DMS53 (cell line): ENCODE measurements at places on chromosomes 7 and 10.

GRCh38 chr7:144255471-144255897 is 9.1 kb downstream of the OR2A7 start:
- DNase-seq, result no peak

GRCh38 chr7:68125168-68125567 is 1128.5 kb downstream of the TYW1 start:
- DNase-seq, result no peak

- DNase-seq, result no peak
These were observed 41.6 kb downstream of the HK1 start for GRCh38 chr10:69319841-69320316.

GRCh38 chr7:2978408-2978807 is 65.3 kb downstream of the CARD11 start:
- no peak for DNase-seq

DNA sequence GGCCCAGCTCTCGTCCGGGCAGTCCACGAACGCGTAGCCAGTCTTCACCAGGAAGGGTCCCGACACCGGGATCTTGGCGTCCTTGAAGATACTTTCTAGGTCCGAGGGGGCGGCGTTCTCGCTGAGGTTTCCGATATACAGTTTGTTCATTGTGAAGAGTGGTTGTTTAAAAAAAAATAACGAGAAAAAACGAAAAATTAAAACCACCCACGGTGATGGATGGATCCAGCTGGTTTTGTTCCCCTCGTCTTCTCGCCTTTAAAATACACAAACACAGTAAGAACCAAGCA is 385 bp downstream of the IGF2BP3 start:
- no peak for DNase-seq

- DNase-seq, result no peak
These were observed 5.5 kb upstream of the STN1 start for GRCh38 chr10:103923502-103923901.

DNA sequence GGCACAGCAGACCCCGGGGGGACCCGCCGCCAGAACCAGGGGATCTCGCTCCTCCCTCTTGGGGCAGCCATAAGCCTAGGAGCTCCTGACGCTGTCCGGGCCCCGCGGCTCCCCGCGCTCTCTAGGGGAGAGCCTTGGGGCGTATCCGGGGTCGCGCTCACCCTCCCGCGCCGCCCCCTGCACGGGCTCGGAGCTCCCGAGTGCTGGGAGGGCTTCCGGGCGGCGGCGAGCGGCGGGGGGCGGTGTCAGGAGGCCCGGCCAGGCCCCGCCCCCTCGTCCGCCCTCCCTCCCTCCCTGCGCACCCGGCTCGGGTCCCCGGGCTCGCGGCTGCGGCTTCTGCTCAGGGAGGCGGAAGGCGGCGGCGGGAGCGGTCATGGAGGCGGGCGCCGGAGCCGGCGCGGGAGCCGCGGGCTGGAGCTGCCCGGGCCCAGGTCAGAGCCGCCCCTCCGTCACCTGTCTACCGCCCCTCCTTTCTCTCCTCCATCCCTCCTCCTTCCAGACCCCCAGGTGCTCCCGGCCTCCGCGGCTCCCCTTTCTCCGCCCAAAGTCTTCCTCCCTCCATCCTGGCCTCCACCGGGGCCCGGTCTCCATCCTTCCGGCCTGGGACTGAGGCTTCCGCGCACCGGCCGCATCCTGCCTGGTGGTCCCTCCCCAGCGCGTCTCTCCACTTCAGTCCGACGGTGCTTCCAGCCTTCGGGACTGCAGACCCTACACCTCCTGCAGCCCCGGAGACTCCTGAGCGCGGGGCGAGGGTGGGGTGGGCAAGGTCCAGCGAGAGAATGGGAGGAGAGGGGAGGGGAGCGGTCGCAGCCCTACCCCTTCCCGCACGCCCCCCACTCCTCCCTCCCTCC is at the start of gene CCDC136:
CCDC136 (plus strand) TSS at position 848 of the 851 bp plus-strand sequence. CDS start 444 bp downstream, outside the sequence.
- DNase-seq, result peak; percentile 90

DNA sequence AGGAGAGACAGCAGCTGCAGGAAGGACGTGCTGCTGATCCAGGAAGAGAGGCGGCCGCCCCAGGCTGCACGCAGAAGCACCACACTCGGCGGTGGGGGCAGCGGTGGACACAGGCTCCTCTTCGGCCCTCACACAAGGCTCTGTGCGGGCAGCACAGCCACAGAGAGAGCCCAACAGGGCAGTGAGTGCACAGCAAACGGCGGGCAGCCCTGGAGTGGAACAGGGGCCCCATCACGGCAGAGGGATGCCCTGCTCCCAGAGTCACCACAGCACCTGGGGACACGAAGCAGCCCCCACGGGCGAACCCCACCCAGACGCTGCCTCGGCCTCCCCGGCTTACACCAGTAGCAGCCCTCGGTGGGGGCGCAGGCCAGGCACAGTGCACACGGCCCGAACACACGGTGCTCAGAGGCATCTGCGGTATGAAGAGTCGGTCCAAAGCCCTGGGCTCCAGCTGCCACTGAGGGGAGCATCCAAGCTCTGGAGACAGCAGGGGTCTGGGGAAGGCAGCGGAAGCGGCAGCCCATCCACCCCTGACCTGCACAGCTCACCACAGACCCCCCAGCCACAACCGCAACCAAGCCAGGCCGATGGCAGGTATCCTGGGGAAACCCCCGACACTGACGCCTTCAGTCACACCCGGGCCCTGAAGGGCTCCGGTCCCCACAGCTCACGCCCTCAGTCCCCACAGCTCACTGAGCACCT is 16.8 kb downstream of the NUDT1 start:
- no peak for DNase-seq

GRCh38 chr7:13801669-13802068 is 187.8 kb downstream of the ETV1 start:
- no peak for DNase-seq

DNA sequence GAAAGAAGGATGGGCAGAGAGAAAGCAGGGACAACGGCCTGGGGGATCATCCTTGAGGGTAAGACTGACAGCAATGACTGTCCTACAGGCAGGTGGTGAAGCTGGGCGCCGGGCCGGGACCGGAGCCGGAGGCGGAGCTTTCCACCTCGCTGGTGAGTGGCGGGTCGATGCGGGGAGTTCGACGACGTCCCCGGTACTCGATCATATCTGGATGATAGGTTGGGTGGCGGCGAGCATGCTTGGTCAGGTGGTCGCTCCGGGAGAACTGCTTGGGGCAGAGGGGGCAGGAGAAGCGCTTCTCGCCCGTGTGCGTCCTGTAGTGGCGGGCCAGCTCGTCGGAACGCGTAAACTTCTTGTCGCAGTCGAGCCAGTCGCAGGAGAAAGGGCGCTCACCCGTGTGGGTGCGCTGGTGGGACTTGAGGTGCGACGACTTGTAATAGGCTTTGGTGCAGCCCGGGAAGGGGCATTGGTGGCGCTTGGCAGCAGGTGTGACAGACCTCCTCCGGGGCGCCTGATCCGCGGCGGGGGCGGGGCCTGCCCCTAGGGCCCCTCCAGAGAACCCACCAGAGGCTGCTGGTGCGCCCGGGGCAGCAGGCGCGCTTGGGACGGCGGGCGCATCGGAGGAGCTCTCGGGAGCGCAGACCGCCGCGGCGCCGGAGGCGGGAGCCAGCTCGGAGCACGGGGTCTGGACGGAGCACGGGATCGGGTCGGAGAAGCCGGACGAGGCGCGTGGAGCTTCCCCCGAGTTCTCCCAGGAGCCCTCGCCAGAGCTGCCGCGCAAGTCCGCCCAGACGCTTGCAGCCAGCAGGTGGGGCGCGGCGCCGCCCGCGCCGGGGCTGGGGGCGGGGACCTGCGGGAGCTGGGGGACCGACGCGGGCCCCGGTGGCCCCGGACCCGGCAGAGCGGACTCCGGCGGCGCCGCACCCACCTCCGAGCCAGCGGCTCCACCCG is 752 bp downstream of the KLF14 start:
- peak; percentile 70 for DNase-seq

- no peak for DNase-seq
These were observed 206.5 kb upstream of the PRKCQ start for GRCh38 chr10:6786579-6787031.

DNA sequence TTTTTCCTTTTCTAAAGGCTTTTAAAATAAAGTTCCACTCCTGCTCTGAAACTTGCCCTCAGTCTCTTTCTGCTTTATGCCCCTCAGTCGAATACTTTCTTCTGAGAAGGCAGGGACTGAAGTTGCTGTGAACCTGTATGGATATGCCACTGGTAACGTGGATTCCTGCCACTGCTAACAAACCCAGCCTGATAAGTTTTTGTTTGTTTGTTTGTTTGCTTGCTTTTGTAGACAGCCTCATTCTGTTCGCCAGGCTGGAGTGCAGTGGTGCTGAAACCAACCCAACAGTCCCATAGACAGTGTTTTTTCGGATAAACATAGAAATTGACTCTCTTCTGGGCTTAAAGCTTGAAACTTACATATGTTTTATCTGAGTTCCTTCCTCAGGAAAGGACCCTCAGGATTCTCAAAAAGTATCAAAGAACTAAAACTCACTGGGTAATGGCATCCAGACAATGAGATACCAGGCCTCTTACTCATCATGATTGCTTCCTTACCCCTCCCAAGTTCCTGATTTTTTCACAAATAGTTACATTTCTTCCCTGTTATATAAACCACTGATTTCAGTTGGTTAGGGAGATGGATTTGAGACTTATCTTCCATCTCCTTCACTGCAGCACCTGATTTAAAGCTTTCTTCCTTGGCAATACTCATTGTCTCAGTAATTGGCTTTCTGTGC is 273.6 kb downstream of the SDHAF3 start:
- no peak for DNase-seq

DNA sequence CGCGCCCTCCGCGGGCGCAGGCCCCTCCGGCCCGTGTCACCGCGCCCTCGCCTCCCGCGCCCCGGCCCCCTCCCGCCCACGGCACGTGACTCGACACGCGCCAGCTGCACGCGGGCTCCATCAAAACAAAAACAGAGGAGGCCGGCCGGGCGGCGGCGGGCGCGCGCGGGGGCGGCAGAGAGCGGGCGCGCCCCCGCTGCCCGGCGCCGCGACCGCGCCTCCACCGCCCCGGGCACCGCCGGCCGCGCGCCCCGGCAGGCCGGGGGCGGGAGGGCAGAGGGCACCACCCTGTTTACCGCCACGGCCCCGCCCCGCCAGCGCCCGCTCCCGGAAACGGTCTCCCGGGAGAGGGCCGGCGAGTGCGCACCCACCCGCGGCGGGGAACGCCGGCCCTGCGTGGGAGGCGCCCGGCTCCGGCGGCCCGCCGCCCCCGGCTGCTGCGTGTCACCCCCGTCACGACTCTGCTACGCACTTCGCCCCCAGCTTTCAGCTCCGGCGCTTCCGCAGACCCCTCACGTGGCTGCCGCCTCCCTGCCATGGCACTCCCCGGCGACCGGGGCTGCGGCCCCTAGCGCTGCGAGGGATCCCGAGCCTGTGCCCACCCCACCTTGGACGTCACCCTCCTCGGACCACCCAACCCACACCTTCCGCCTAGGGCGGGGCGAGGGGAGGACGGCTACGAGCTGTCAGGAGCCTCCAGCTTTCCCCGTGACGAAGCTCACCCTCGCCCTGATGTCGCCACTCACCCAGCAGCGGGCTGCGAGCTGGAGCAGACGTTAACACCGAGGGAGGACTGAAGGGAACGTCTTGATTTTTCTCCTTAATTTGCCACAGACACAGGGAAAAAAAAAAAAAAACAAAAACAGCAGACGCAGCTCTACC is 221.6 kb upstream of the MKLN1 start:
- DNase-seq, result peak; percentile 93

- DNase-seq, result peak; percentile 80
These were observed 842 bp downstream of the ZNF22 start for GRCh38 chr10:45001381-45002148.

DNA sequence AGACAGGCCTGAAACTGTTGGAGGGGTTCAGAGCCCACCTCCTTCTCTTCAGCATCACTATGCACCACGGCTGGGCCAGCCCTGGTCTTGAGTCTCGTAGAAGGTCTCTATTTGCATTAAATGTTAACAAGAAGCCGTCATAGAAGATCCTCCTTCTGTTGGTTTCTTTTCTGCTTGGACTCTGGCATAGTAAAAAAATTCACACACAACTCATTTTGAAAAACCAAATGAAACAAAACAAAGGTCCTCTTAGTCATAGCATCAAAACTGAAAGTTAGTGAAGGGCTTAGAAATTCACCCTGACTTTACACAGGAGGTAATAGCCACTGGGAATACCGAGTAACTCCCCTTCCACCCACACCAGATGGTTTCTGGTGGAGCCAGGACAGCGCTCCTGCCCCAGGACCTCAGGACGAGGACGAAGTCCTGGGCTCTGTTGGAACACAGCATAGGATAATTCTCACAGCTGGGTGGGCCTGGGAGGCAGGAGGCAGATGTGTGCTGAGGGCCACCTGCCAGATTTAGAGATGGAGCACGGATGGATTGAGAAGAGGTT is 248.4 kb upstream of the KLF6 start:
- DNase-seq, result no peak

DNA sequence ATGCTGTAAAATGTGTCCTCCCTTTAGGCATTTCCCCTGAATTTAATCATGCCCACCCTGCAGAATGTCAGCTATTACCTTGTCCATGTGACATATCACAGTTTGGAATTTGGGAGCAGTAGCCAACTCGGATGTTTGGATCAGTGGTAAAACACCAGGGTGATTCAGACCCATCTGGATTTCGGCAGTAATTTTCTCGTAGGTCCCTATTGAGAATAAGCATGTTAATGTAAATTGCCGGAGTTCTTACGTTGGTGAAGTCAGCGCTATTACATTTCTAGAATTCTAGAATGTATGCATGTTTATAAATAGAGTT is 44.1 kb downstream of the HGF start:
- DNase-seq, result no peak

- DNase-seq, result no peak
These were observed 713.1 kb downstream of the GATA3 start for GRCh38 chr10:8767591-8767990.

- DNase-seq, result no peak
These were observed 294.7 kb upstream of the AOAH start for GRCh38 chr7:37018954-37019353.

- DNase-seq, result no peak
These were observed 102.1 kb upstream of the DDC start for GRCh38 chr7:50667338-50667737.

GRCh38 chr10:99340650-99341049 is 11.5 kb downstream of the CNNM1 start:
- no peak for DNase-seq

GRCh38 chr10:17682236-17682946 is 38.4 kb downstream of the STAM start:
- no peak for DNase-seq

DNA sequence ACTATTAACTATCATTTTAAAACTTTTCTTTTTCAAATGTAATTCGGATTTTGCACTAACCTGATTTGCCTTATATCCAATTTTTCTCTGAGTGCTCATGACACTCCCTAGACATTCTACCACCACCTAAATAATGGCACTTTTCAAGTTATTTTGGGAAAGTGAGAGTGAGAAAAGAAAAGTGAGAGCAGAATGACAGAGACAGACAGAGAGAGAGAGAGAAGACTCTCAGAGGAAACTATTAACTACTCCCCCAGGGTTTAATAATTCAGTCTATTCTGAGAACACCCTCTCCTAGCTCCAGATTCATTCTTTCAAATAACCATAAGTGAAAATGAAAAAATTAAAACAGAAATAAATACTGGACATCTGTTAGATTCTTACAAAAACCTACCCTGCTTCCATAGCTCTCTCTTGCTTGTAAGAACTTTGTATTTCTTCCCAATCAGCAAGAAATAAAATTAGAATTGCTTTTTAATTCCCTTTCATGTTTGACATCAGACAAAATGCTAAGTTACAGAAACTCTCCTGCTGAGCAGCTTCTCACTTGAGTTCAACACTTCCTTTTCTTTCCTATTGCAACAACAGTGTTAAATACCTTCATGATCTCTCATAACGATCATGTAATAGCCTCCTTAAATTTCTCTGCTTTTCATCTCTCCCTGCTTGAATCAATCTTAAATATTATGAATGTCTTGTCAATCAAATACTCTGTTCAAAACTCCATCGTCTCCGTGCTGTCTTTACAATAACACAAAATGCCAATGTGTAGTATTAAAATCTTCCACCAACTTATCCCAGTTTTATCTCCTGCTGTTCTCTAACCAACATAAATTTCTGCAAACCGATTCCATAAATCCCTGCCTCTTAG is 191.7 kb downstream of the SEMA3E start:
- DNase-seq, result no peak
